ENCODE measurements at places on chromosomes 12 and 14.

DNA sequence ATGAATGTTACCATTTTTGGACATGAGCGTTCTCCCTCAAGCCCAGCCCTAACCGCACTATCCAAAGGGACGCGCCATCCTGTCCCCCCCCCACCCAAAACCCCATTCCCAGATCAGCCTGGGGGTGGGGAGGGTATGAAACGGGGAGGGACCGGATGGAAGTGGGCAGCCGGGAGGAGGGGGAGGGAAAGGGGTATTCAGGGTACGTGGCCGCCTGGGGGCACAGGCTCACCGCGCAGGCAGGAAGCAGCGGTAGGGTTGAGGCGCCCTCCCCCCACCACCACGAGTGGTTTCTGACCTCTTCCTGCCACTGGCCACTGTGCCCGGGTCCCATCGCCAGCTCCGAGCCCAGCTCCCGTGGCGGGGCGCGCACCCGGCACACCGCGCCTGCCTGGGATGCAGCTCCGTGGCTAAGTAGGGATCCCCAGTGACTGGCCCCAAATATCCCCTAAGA, 1.4 kb downstream of the ACTN1 start:
- DNase-seq, result peak; percentile 65

GRCh38 chr12:25712169-25712568, 159.1 kb upstream of the LMNTD1 start:
- DNase-seq, result no peak

DNA sequence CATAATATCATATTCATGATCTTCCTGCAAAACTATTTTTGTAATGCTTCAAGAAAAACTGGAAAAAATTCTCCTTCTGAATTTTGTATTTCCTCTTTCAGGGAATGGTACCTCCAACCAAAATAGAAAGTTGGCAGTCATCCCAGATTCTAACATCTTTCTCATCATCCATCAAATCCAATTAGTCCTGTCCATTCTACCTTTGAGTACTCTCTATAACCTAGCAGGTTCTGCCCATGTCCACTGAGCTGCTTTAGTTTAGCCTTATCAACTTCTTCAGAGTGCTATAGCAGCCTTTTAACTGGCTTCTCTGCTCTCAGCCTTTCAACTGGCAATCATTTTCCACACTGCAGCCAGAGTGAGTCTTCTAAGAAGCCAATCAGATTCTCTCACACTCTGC, 236.2 kb downstream of the AKAP6 start:
- DNase-seq, result no peak

- no peak for DNase-seq
Measured at GRCh38 chr14:64944041-64944440, 1.5 kb upstream of the GPX2 start.

DNA sequence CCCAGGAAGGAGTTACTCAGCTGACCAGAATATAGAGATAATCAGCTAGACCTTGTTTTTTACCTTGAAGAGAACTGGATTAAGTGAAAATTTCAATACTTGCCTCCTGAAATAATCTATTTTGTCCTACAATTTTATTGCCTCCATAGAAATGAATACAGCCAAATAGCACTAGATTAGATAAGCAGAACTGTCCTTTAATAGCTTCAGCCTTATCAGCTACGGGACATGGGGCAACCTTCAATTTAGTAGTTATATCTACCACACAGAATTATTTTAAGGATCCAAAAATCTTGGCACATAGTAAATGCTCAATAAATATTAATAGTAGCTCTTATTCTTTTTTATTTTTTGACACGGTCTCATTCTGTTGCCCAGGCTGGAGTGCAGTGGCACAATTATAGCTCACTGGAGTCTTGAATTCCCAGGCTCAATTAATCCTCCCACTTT, 67.2 kb upstream of the PLEKHG3 start:
- no peak for DNase-seq

GRCh38 chr12:131101703-131102492, 148.2 kb downstream of the ADGRD1 start:
- no peak for DNase-seq

- no peak for DNase-seq
Measured at GRCh38 chr12:68497702-68498101, 113.0 kb upstream of the RAP1B start.

DNA sequence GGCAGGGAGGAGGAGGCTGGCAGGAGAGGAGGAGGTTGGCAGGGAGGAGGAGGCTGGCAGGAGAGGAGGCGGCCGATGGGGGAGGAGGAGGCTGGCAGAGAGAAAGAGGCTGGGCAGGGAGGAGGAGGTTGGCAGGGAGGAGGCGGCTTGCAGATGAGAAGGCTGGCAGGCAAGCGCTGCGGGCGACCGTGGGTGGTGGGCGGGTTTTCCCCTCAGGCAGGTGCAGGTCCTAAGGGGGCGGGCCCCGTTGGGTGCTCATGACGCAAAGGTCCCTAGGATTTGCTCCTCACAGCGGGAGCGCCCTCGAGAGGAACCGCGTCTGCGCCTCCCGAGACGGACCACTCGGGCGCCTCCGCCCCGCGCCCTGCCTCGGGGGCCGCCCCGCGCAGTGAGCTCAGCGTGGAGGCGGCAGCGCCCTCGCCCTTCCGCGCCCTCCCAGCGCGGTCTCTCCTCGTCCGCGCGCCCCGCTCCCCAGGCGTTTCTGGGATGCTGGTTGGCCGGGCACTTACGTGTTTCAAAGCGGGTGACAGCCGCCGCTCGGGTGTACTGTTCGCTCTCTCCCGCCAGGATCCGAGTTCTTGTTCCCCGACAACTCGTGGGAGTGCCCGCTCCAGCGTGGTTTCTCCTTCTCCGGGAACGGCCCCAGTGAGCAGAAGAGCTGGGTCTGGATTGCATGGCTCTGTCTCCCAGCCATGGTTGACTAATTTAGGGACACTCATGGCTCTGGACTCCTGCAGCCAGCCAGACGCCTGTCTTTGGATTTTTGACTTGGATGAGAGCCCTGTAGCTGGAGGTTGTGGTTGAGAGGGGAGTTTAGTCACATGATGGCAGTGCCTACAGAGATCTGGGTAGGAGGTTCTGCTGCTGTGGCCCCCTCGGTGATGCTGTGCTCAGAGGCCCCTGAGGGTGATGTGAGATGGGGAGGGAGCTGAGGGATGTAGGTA, 64.1 kb upstream of the PPP4R3A start:
- peak; percentile 42 for DNase-seq

DNA sequence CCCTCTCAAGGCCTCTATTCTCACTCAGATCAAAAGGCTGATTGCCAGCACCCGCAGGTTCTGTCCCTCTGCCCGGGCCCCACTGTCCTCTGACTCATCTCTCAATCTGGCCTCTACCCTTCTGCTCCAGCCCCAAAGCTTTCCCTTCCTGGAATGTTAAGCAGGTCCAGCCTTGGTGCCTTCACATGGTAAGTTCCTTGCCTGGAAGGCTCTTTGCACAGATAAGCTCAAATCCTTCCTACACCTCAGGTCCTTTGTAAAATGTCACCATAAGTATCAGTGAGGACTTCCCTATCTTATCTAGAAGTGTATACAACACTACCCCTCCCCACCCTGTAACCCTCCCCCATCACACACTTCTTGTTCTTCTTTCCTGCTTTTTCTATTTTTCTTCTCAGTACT, 22.2 kb downstream of the LPCAT3 start:
- DNase-seq, result no peak

DNA sequence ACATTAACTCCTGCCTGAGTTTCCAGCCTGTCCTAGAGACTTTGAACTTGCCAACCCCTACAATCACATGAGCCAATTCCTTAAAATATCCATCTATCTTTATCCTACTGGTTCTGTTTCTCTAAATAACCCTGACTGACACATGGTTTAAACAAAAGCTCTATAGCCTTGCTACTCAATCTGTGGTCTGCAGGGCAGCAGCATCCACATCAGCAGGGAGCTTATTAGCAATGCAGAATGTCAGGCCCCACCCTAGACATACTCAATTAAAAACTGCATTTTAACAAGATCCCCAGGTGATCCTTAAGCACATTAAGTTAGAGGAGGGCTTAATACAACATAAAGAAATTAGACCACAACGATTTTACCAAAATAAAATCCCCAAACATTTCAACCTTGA, 108.3 kb upstream of the CPSF6 start:
- no peak for DNase-seq

GRCh38 chr12:80815351-80815750, 98.6 kb downstream of the MYF5 start:
- no peak for DNase-seq

- no peak for DNase-seq
Measured at GRCh38 chr12:70469221-70469820, 103.2 kb downstream of the KCNMB4 start.

DNA sequence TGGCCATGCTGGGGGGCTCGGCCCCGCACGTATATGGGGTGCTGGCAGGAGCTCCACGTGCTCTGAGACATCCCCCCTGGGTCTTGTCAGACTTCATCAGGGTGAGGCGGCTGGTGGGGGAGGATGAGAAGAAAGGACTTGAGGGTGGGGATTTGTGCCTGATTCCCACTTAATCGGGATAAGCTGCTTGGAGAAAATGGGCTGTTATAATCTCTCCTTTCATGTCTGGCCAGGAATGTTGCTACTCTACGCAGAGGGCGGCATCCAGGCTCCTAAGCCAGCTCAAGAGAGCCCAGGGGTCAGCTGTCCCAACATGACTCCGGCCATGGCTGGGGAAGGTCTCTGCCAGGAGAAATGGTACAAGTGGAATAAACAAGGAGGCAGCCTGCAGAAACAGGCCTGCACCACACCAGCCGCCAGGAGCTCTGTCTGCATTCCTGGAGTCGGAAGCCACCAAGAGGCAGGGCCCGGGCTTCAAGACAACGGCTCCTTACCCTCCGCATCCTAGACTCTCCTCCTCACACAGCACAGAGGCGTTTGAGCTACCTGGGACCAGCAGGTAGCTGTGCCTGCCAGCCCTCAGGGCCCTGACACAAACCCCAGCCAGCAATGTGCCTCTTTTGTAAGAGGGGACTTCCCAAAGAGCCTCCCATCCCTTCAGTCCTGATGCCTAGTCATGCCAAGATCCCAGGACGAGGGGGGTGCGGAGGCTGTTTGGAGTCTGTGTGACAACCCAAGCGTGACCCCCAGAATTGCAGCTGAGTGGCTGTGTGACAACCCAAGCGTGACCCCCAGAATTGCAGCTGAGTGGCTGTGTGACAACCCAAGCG, 195.8 kb upstream of the DIO3 start:
- DNase-seq, result no peak

GRCh38 chr12:80412343-80412953, 31.6 kb upstream of the PTPRQ start:
- DNase-seq, result peak; percentile 54

- DNase-seq, result no peak
Measured at GRCh38 chr14:65239938-65240296, 137.6 kb upstream of the MAX start.

GRCh38 chr12:74780182-74780849, 242.7 kb downstream of the ATXN7L3B start:
- DNase-seq, result no peak

- DNase-seq, result no peak
Measured at GRCh38 chr12:115324949-115325593, 641.1 kb upstream of the TBX3 start.

GRCh38 chr12:92362785-92363184, 217.1 kb upstream of the BTG1 start:
- no peak for DNase-seq

- no peak for DNase-seq
Measured at GRCh38 chr14:50364792-50365191, 31.9 kb downstream of the CDKL1 start.

DNA sequence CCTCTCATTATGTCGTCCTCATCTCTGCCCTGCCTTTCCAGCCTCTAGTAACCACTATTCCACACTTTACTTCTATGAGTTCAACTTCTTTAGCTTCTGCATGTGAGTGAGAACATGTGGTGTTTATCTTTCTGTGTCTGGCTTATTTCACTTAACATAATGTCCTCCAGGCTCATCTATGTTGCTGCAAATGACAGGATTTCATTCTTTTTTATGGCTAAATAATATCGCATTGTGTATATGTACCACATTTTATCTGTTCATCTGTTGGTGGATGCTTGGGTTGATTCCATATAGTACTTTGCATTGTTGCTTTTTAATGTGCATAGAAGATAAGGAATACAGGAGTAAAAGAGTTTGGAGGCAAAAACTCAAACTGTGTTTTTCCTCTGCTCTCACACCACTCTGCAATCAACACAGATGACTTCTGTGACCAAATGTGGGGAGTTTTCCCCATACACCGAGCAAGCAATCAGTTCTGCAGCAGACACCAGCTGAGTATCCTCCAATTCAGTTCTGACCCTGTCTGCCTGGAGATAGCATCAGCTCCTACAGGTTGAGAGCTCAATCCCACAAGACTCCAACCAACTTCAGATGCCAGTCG, 24.6 kb upstream of the FLVCR2 start:
- DNase-seq, result no peak

- DNase-seq, result no peak
Measured at GRCh38 chr14:33390335-33390734, 451.7 kb downstream of the NPAS3 start.

GRCh38 chr12:91937706-91938105, 207.9 kb downstream of the BTG1 start:
- DNase-seq, result no peak

GRCh38 chr14:76848879-76849278, 22.7 kb downstream of the LRRC74A start:
- DNase-seq, result no peak

GRCh38 chr14:40386433-40386832, 954.2 kb upstream of the FBXO33 start:
- no peak for DNase-seq

DNA sequence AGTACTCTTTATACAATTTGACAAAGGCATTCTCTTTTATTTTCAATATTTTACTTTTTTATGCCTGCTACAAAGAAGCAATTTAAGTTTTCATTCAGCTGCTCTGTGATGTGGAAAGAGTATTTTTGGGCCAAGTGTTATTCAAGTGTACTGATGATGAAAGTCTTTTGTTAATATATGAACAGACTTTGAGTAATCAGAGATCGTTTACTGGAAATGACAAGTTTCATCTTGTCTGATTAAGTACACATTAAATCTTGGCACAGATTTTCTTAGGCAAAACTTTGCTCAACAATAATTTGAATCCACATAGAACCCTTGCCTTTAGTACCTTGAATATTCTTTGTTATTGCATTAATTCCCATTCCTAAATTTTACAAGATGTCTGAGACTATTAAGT, 13.3 kb upstream of the PZP start:
- DNase-seq, result no peak

GRCh38 chr14:73753124-73753886, 39.1 kb upstream of the PNMA1 start:
- peak; percentile 94 for DNase-seq

- DNase-seq, result no peak
Measured at GRCh38 chr12:1853716-1854115, 33.4 kb downstream of the LRTM2 start.
